ENCODE measurements at places on chromosomes 7 and 10. TPM values are rescaled to one million over a fixed set of nuclear protein-coding genes. Genes with fewer than 3 reads are reported as not detected.

DNA sequence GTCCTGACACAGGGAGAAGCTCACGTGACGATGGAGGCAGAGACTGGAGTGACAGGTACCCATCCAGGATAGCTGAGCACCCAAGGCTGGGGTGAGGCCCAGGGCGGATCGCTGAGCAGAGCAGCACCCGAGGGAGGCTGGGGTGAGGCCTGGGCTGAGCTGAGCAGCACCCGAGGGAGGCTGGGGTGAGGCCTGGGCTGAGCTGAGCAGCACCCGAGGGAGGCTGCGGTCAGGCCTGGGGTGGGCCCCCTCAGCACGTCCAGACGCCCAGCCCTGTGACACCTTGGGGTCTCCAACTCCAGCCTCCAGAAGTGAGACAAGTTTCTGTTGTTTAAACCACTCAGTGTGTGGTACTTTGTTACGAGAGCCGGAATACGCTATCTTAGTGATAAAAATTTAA is 236.3 kb downstream of the ZMYND11 start:
- H3K4me1 ChIP-seq, result peaks cover 80% of the 10 kb centered on the region
- DNase-seq, result peak; percentile 50
- H3K4me3 ChIP-seq, result no peak overlapping the region
- peak overlapping the region; percentile 91 for H3K27ac ChIP-seq
- H3K27me3 ChIP-seq, result no peaks in the 10 kb centered on the region

GRCh38 chr7:77326131-77326530 is 90.0 kb downstream of the GSAP start:
- no peak overlapping the region for H3K4me3 ChIP-seq
- H3K36me3 ChIP-seq, result no peaks in the 10 kb centered on the region
- no peak for DNase-seq
- no peaks in the 10 kb centered on the region for H3K27me3 ChIP-seq
- peak overlapping the region; percentile 84 for H3K27ac ChIP-seq

- no peaks in the 10 kb centered on the region for H3K36me3 ChIP-seq
- no peak overlapping the region for H3K4me3 ChIP-seq
- no peaks in the 10 kb centered on the region for H3K27me3 ChIP-seq
Measured at GRCh38 chr7:129454249-129454551, 20.0 kb downstream of the STRIP2 start.

GRCh38 chr7:36967387-36967786 is 243.1 kb upstream of the AOAH start:
- no peak overlapping the region for H3K27ac ChIP-seq
- no peaks in the 10 kb centered on the region for H3K27me3 ChIP-seq
- H3K36me3 ChIP-seq, result no peaks in the 10 kb centered on the region
- peaks cover 10% of the 10 kb centered on the region for H3K4me1 ChIP-seq

DNA sequence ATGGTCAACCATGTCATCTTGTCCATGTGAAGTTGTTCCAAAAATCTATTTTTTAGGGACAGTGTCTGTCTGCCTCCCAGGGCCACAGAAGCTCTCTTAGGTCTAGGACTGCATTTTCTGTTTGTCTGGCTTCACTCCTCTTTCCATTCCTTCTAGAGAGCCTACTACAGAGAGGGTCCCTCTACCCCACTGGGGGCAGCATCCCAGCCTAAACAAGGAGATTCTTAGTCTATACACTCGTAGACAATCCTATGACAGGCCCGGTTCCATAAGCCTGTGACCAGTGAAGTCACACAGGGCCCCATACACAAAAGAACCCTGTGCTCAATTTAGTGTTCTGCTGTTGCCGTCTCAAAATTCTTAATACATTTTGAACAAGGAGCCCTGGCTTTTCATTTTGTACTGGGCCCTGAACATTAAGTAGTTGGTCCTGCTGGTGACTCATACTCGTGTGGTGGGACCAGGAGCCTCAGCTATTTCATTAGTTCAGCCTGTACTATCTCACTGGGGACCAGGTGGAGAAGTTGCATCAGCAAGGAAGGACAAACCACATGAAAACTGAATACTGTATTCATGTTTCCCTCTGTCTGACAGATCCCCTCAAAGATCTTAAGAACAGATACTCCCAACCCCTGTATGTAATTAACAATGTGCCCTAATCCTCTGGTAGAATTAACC is 23.5 kb upstream of the FAM180A start:
- H3K27me3 ChIP-seq, result no peaks in the 10 kb centered on the region
- H3K36me3 ChIP-seq, result no peaks in the 10 kb centered on the region
- peak overlapping the region; percentile 36 for H3K27ac ChIP-seq
- no peak overlapping the region for H3K4me3 ChIP-seq

DNA sequence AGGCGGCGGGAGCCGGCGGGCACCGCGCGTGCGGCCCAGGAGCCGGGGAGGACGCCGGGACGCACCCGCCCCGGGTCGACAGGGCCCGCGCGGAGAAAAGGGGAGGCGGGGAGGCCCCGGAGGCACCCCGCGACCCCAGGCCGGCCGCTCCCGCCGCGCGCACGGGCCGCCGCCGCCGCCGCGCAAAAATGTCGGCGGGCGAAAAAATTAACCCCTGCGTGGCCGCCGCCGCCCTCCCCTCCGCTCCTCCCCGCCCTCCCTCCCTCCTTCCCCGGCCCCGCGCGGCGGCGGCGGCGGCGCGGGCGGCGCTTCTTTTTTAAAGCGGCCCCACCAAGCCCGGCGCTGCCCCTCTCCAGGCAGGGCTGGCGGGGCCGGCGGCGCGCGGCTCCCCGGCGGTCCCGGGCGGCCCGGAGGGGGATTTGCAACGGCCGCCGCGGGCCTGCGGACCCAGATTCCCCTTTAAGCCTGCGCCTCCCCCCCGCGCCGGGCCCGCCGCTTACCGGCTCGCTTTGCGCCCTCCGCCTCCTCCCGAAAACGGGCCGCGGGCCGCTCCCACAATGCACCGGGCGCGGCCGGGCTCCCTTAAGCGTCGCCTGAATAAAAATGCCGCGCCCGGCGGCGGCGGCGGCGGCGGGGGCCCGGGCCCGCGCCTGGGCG is 465 bp downstream of the SEPHS1 start:
- peaks cover 10% of the 10 kb centered on the region for H3K27me3 ChIP-seq
- DNase-seq, result peak; percentile 90
- H3K27ac ChIP-seq, result peak overlapping the region; percentile 97
- peak overlapping the region; percentile 91 for H3K4me3 ChIP-seq
- H3K4me1 ChIP-seq, result peaks cover 26% of the 10 kb centered on the region

The TSPAN14 gene
- 23.5 TPM for total RNA-seq

The DNAJC1 gene
- total RNA-seq, result 51.9 TPM

DNA sequence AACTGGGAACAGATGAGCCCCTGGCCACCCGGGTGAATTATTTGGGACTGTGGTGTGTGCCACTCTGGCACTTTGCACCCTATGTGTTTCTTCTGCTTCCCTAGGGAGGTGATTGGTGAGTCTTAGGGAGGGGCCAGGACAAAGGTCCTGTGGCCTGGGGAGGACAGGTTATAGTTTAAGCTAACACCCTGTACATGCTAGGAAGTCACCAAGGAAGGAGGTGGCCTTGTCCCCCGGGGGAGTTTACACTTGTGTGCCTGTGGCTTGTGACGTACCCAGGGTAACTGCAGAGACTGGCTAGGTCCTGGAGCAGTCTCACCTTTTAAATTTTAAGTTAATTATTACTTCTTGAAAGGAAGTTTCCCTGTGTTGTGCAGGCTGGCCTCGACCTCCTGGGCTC is 196.2 kb downstream of the BAMBI start:
- H3K27me3 ChIP-seq, result no peaks in the 10 kb centered on the region
- no peaks in the 10 kb centered on the region for H3K4me1 ChIP-seq
- no peak for DNase-seq

The GIMAP7 gene
- 15.1 TPM for total RNA-seq

- peaks cover 12% of the 10 kb centered on the region for H3K4me1 ChIP-seq
- H3K27ac ChIP-seq, result no peak overlapping the region
- DNase-seq, result no peak
Measured at GRCh38 chr10:99920901-99921300, 88.8 kb downstream of the DNMBP start.

GRCh38 chr7:142598297-142598696 is 151.0 kb upstream of the PRSS1 start:
- H3K36me3 ChIP-seq, result no peaks in the 10 kb centered on the region
- no peak overlapping the region for H3K4me3 ChIP-seq
- H3K4me1 ChIP-seq, result no peaks in the 10 kb centered on the region
- H3K27ac ChIP-seq, result no peak overlapping the region

- peak within 1 kb of the TSS; percentile 28 for H3K27ac ChIP-seq
- no peaks in the 10 kb centered on the region for H3K36me3 ChIP-seq
- no peaks in the 10 kb centered on the region for H3K27me3 ChIP-seq
- H3K4me3 ChIP-seq, result no peak within 1 kb of the TSS
- no peak for DNase-seq
Measured at GRCh38 chr7:102912742-102913141, at the start of gene LRRC17. Gene LRRC17 (plus strand): TSS chr7:102913000. CDS start chr7:102933914, 20,914 bp downstream.

The KIF11 gene
- total RNA-seq, result 0.83 TPM

The OR2A42 gene
- total RNA-seq, result not detected

- H3K36me3 ChIP-seq, result no peaks in the 10 kb centered on the region
- no peaks in the 10 kb centered on the region for H3K4me1 ChIP-seq
- no peak overlapping the region for H3K4me3 ChIP-seq
- no peak for DNase-seq
- H3K27ac ChIP-seq, result no peak overlapping the region
Measured at GRCh38 chr10:91198781-91199180, 21.7 kb upstream of the PCGF5 start.

The MMP21 gene
- total RNA-seq, result not detected

DNA sequence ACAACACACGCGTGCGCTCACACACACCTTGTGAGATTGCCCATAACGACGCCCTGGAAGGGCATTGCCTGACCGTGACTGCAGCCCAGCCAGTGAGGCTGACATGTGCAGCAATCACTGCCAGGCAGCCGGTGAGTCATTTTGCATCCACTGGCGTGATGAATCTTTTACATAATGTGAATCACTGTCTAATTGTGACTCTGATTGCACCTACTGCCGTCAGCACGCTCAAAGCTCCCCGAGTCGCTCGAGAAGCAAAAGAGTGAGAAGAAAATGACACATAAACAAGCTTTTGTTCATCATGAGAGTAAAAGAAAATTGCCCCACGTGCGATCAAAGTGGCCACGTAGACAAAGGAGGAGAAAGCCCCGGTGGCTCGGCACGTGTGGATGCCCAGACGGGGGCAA is 117.4 kb upstream of the PFKP start:
- no peaks in the 10 kb centered on the region for H3K36me3 ChIP-seq
- no peaks in the 10 kb centered on the region for H3K4me1 ChIP-seq
- no peak overlapping the region for H3K27ac ChIP-seq
- H3K4me3 ChIP-seq, result no peak overlapping the region
- no peak for DNase-seq

The UPK3B gene
- total RNA-seq, result 0.82 TPM

- H3K4me3 ChIP-seq, result no peak overlapping the region
- H3K36me3 ChIP-seq, result no peaks in the 10 kb centered on the region
- no peak overlapping the region for H3K27ac ChIP-seq
- DNase-seq, result no peak
- no peaks in the 10 kb centered on the region for H3K27me3 ChIP-seq
Measured at GRCh38 chr7:113424185-113424817, 305.9 kb upstream of the SMIM30 start.

DNA sequence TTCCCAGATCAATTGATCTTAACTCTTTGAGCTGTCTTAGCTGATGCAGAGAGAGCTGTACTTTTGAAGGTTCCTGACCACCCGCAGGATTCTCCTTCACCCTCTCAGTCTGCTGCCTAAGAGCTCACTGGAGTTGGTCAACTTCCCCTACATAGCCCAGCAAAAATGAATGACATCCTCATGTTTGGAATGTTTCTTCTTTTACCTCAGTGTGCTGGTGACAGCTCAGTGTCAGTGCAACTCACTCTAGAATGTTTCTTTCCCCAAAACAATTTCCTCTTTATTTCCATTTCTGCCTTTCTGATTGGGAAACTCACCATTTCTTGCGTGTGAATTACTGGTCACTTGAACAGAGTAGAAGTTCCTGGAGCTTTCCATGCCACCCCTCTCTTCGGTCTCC is 48.7 kb downstream of the LSMEM1 start:
- no peak for DNase-seq
- H3K36me3 ChIP-seq, result no peaks in the 10 kb centered on the region
- no peak overlapping the region for H3K4me3 ChIP-seq
- H3K4me1 ChIP-seq, result no peaks in the 10 kb centered on the region
- H3K27ac ChIP-seq, result no peak overlapping the region

DNA sequence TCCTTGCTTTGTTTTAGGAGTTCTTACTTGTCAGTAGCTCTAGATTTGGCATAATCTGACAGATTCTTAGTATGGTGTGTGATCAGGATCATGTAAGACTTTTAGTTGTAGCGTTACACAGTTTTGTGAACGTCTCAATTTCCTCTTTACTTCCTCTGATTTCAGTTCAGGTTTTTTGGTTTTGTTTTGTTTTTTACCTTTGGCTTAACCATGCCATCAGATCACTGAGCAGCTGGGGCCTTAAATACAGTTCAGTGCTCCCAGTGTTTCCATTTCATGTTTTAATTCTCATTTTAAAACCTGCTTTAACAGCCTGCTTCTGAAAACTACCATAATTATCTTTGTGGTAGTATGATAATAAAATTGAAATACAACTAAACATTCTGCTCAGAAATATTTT is 27.2 kb upstream of the ARMS2 start:
- no peak overlapping the region for H3K27ac ChIP-seq
- no peak overlapping the region for H3K4me3 ChIP-seq
- H3K36me3 ChIP-seq, result no peaks in the 10 kb centered on the region
- peaks cover 14% of the 10 kb centered on the region for H3K4me1 ChIP-seq
- no peaks in the 10 kb centered on the region for H3K27me3 ChIP-seq

DNA sequence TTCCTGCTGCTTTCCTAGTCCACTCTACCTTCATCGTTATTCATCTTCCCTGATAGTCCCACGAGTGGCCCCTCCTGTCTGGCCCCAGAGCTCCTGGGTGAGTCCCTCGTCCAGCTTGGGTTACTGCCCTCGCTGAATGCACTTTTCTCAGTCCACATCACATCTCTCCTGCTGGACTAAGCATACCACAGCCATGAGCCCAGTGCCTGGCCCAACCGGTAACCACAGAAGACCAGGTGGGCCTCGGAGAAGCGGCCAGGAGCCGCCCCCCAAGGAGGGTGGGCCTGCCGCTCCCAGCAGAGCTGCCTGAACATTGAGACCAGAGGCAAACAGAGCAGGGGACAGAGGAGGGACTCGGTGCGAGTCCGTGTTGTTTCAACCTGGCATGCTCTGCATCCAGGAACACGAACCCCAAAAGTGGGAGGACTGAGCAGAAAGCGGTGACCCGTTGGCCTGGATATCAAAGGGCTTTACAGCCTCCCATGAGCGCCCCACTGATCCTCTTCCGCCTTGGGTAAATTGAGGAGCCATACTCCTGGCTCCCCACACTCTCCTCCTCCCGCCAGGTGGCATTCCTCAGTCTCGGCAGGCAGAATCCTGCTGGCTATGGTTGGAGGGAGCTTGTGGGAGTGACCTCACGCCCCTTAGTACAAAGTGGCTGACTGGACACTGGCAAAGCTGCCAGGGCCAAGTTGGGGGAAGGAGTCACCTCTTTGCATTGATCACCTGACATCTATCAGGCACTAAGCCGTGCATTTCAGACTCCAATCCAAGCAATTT is 13.3 kb downstream of the TMEM72 start:
- no peaks in the 10 kb centered on the region for H3K4me1 ChIP-seq
- no peak overlapping the region for H3K4me3 ChIP-seq
- H3K27ac ChIP-seq, result no peak overlapping the region
- no peaks in the 10 kb centered on the region for H3K36me3 ChIP-seq

The FZD1 gene
- total RNA-seq, result 18.2 TPM

The POU6F2 gene
- total RNA-seq, result not detected

Data from sigmoid colon (tissue), 7 donors.